ENCODE measurements at places on chromosomes 7 and 10. TPM values are rescaled to one million over a fixed set of nuclear protein-coding genes. Genes with fewer than 3 reads are reported as not detected.

- peak; percentile 40 for DNase-seq
These were observed 55.6 kb upstream of the PNLIP start for GRCh38 chr10:116490028-116490662.

DNA sequence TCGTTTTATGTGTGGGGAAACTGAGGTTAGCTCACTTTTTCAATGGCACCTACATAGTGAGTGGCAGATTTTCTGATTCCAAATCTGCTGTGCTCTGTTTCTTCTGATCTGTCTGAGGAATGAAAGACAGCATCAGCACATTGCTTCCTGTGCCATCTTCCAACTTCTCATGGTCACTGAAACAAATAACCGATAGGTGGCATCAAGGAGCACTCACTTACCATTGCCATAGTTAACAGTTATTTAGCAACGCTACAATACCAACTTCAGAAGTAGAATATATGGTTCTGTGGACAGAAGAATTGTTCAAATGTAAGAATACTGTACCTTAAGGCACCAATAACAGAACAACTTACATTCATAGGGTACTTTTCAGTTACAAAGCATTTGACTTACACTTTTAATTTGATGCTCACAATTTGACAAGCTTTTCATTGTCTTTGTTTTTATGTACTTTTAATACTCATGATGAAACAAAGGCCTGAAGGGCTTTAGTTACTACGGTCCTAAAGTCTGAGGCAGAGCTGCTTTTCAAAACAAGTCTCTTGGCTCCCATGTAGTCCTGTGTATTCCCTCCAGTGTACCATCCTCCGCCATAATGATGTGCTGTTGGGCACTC is 228.9 kb upstream of the TCF7L2 start:
- peak; percentile 81 for DNase-seq

The TLL2 gene
- 0.11 TPM for total RNA-seq

The MMD2 gene
- total RNA-seq: not detected

The C10orf105 gene
- total RNA-seq: not detected

GRCh38 chr7:22662036-22662435 is 65.0 kb upstream of the IL6 start:
- no peak for DNase-seq

DNA sequence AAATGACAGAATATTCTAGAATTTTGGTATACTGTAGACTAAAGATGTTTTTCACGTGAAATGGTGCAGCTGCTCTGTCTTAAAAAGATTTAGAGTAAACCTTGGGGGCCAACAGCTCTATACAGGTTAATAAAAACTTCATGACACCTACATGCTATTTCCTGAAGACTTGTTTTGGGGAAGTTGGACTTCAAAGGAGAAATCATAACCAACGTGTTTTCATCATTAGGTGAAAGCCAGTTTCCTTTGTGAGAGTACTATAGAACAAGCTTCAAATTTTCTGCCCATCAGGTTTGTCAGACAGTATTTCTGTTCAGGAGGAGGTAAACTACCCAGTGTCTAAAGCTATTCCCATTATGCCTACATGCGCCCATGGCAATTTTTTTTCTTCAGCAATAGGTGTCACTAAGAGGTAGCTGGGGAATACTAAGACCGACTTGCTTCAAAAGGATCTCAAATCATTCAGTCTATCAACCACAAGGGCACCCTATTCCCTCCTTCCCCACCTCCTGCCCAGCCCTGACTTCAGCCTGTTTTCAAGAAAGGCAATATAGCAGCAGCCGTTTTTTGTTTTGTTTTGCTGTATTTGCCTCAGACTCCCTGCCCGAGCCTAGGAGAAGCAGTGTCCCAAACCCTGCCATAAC is 237.3 kb upstream of the SP8 start:
- DNase-seq: no peak

DNA sequence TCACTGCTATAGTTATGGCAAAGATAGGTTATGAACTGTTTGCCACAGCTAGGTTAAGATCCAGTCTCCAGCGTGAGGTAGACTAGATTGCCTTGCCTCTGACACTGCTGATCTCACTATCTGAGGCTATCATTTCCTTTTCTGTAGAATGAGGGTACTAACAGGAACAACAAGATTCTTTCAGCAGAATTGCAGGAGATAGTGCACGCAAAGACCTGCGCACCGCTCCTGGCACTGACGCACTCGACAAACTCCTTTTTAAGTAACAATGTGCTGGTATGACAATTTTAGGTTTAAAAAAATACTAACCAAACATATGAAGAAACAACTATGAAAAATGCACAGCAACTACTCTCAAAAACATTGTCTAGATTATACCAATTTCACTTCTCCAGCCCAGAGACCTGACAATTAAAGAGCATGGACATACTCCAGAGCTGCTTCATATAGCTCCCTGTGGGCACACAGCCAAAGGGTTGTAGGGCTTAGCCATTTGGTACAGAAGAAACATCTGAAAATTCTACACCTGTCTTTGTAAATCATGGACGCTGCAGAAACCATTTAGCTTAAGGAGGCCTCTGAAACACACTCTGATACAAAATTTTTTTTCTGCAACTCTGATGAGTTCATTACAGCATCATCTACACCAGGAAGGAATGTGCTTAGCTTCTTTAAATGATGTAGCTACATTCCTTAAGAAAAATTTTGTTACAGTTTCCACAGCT is 7.8 kb downstream of the ADAM12 start:
- DNase-seq: no peak

- peak; percentile 20 for DNase-seq
These were observed 6.0 kb upstream of the HIPK2 start for GRCh38 chr7:139783647-139784385.

The PALD1 gene
- 1.8 TPM for total RNA-seq
